ENCODE measurements at places on chromosomes 7 and 10.

GRCh38 chr7:138979988-138980562 is 1.1 kb downstream of the KIAA1549 start:
- DNase-seq: no peak

GRCh38 chr10:15817409-15818046 is 42.8 kb downstream of the MINDY3 start:
- no peak for DNase-seq

DNA sequence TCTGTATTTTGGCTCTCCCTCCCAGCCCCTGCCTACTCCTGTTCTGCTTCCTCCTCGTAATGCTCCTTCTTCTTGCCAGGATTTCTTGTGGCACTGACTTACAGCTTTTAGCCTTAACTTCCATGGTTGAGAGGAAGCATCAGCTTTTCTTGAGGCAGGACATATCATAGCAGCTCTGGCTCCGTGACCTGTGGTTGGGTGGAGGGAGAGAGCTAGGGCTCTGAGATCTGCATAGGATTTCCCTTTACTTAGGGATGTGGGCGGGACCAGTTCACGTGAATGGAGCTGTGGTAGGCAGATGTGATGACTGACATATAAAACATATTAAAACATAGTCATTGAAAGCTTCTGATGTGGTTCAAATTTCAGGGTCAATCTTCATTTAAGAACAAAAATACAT is 10.6 kb upstream of the RAB11FIP2 start:
- DNase-seq: no peak

DNA sequence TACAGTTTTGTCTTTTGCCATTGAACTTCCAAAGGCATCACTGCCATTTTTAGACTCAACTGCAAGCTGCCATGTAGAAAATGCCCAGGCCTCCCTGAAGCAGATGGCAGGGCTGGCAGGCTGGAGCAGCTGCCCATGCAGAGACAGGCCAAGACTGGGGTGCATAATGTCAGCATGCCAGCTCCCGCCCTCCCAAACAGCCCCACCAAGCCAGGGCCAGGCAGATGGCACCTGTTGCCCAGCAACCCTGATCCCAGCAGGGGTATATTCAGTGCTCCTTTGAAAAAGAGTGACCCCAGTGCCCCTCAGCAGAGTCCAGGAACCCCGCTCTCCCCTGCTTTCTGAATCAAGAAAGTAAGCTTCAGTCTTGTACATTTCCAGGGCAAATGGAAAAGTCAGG is 32.6 kb downstream of the VSTM4 start:
- DNase-seq: no peak

- DNase-seq: no peak
These were observed 4.2 kb downstream of the NRBF2 start for GRCh38 chr10:63137306-63137705.

DNA sequence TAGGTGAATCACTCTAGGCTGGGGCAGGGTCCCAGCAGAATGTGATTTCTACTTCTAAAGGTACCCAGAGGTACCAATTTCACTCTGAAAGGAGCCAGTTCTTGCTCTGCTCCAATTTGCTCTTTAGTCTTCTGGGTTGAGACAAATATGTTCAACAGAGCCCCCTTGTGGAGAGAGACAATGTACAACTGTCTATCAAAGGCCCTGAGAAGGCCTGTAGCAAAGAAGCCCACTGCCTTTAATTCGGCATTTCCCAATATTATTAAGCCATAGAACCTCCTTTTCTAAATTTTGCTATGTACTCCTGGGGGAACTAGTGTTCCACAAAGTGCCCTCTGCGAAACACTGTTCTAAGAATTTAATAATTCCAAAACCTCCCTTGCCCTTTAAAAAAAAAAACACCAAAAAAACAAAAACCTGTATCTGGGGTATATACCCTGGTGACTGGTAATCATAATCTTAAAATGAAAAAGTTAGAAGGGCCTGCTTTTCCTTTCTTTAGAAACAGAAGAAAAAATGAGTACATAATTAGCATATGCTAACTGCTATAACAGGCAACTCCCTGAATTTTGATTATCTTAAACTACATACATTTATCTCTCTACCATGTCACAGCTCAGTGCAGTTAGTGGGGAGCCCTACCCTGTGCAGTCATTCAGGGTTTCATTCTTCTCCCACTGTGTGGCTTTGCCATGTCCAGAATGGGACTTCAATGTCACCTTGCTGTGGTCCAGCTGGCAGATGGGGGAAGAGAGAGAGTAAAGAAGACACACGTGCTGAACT is 160.9 kb upstream of the BMPER start:
- DNase-seq: no peak

- DNase-seq: no peak
These were observed 19.4 kb upstream of the CABCOCO1 start for GRCh38 chr10:61643316-61643751.

- DNase-seq: no peak
These were observed 49.5 kb downstream of the VSTM2A start for GRCh38 chr7:54591404-54592386.

DNA sequence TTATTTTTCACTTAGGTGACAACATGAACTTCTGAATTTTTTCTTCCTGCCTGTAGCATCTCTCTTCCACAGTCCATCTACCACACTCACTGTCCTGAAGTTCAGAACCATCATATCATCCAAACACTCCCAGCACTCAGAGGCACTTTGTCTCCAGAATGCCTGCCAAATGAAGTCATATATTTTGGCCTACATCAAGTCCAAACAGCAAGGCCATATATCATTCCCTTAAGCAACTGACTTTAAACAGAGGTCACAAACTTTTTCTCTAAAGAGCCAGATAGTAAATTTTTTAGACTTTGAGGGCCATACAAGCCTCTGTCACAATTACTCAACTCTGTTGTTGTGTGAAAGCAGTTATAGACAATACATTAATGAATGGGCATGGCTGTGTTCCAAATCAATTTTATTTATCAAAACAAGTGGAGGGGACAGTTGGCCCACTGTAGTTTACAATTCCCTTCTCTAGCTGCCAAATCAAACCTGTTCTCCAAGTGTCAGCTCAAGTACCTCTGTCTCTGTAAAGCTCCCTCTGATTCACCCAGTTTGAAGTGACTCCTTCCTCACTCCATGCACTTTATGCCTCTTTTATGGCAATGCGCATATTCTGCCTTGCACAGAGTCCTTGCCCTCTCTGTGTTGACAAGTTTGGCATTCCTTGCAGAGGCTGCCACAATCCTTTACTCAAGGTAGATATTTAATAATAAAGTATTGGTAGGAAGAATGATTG is 305.7 kb downstream of the FZD1 start:
- no peak for DNase-seq

DNA sequence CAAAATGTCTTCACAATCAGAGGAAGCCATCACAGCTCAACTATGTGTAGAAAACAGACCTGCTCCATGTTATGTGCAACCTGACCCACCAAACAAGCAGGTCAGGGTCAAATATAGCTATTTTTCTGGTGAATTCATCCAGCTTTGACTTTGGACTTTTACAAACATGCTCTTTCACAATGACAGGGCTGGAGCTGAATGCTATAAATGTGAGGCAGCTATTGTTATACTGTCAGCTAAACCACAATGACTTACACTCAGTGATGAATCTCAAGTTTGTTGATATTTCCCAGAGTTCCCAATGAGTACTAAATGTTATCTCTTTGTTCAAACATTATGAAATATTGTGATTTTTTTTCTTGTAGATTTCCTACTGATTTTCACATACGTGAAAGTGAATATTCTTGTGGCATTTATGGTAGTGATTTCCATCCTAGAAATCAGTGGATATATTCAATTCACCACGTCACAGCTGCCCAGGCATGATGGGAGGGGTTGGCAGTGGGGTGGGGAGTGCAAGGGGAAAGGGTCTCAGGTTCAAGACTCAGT is 2.5 kb upstream of the ITIH2 start:
- DNase-seq: no peak

DNA sequence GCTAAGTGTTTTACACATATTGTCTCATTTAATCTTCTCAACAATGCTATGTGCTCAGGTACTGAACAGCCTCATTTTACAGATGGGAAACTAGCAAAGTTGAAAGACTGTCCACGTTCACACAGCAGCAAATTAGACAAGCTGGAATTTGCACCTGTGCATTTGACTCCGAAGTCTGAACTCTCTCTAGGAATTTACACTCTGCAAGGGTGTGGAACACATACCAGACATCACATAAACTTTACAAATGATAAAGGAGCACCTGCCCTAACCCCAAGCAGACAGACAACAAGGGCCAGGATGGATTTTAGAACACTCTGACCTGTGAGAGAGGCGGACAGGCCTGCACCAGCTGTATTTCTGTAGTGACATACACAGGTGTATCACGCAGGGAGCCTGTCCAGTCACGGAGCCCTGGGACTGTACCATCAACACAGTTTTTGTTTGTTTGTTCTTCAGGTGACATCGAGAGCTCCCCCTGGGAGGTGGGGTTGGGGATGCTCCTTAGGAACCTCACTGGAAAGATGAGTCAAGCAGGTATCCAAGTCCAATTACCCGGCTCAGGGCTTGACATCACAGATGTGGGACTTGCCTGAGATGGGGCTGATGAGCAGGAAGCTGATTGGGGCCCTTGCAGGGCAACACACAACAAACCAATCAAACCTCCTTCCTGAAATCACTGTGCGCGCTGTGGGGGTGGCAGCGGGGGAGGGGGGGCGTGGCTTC is 31.0 kb downstream of the MKI67 start:
- DNase-seq: peak; percentile 75

DNA sequence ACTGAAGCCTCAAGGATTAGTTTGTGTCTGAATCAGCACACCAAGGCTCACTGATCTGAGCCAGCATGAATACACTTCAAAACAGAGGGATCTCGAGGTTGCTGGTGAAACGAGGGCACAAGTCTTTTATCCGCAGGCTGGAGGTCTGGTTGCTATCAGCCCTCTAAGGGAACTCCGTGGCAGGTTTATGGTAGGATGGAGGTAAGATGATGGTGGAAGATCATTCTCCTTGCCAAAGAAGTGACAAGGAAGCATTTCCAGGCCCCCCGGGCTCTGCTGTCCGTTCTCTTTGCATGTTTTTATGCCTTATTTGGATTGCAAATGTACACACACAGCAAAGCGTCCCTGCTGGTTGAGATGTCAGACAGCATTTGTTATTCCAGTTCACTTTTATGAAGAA is 268.3 kb downstream of the ARHGAP12 start:
- no peak for DNase-seq

DNA sequence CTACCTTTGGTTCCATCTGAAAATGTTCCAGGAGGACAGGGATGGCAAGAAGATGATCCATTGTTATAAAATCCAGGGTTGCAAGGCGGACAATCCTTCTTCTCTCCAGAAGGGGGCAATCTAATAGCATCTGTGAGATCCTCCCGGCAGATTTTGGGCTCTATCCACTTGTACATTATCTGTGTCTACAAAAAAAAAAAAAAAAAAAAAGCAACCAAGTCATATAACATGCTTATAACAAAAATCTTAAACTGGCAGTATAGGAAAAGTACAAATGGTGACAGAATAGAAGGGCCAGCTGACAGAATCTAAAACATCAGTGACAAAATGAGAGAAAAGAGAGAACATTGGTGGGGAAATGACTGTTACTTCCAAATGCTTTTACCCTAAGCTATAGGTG is 132.7 kb downstream of the ELAPOR2 start:
- DNase-seq: no peak

GRCh38 chr7:101728128-101728527 is 89.3 kb upstream of the CUX1 start:
- no peak for DNase-seq

DNA sequence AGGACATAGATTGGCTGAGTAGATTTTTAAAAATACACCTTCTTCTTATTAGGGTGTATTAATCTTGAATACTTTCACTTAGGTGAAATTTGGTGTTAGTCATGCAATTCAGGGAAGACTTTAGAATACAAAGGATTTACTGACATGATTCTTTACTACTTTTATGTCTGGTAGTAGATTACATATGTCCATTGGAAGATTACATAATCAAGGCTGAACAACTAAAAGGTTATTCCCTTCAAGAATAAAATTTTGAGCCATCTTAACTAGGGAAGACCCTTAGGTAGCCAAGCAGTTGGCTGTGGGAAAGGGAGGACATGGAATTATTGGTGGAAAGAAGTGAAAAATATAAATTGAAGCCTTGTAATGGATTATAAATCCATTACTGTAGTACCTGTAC is 165.0 kb downstream of the ITGB1 start:
- no peak for DNase-seq

DNA sequence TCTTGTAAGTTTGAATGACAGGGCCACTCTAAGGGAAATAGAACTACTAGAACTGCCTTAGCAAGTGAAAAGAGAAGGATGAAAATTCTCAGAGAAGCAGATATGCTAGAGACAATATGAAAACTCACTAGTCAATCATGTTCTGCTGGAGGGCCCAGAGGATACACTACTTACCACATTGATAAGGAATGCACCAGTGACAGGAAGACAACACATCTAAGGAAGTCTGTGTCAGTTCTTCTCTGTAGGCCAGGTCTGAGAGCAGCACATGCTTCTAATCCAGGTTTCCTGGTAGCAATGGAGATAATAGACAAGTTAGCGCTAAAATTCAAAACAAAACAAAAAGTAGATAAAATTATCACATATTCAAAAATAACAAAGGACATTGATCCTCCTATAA is 235.2 kb upstream of the AKR1E2 start:
- no peak for DNase-seq

GRCh38 chr7:14505906-14506305 is 396.6 kb downstream of the DGKB start:
- DNase-seq: no peak

- no peak for DNase-seq
These were observed 17.8 kb downstream of the CXCL12 start for GRCh38 chr10:44366941-44367630.

DNA sequence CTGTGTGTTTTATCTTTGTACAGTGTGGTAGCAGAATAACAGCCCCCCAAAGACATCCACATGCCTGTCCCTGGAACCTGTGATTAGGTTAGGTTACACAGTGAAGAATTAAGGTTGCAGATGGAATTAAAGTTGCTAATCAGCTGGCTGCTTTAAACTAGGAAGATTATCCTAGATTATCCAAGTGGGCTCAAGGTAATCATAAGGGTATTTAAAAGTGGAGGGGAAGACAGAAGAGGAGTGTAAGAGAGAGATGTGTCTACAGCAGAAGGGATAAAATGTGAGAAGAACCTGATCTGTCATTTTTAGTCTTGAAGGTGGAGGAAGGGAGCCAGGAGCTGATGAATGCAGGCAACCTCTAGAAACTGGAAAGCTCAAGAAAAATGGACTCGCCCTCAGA is 117.6 kb downstream of the ARHGAP22 start:
- no peak for DNase-seq

DNA sequence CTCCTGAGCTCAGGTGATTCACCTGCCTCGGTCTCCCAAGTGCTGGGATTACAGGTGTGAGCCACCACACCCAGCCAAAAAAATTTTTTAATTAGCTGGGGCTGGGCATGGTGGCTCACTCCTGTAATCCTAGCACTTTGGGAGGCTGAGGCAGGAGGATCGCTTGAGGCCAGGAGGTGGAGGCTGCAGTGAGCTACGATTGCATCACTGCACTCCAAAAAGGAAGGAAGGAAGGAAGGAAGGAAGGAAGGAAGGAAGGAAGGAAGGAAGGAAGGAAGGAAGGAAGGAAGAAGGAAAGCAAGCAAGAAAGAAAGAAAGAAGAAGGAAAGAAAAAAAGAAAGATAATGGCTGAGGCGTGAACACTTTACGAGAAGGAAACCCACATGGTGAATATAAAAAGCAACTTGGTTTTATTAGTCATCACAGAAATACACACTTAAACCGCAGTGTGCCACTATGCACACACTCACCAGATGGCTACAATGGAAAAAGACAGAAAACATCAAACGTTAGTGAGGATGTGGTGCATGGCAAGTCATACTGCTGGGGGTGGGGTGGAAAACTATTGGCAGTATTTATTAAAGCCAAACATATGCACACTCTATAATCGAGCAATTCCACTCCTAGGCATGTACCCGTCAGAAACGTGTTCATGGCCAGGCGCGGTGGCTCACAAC is 4.4 kb upstream of the CCL26 start:
- peak; percentile 78 for DNase-seq

GRCh38 chr7:71486856-71487628 is 355.1 kb downstream of the GALNT17 start:
- no peak for DNase-seq
